ENCODE measurements at places on chromosomes 13 and 19. TPM values are rescaled to one million over a fixed set of nuclear protein-coding genes. Genes with fewer than 3 reads are reported as not detected.

Gene SLC6A16
- total RNA-seq, result 3.7 TPM

- H3K4me3 ChIP-seq, result no peak overlapping the region
- H3K4me1 ChIP-seq, result no peaks in the 10 kb centered on the region
- no peak overlapping the region for H3K27ac ChIP-seq
- DNase-seq, result no peak
- no peaks in the 10 kb centered on the region for H3K27me3 ChIP-seq
Measured at GRCh38 chr13:81722456-81722855, 1381.5 kb upstream of the SPRY2 start.

- H3K36me3 ChIP-seq, result no peaks in the 10 kb centered on the region
- no peaks in the 10 kb centered on the region for H3K27me3 ChIP-seq
- no peak overlapping the region for H3K4me3 ChIP-seq
- H3K4me1 ChIP-seq, result no peaks in the 10 kb centered on the region
Measured at GRCh38 chr13:77502104-77502720, 33.3 kb upstream of the SCEL start.

- H3K4me3 ChIP-seq, result no peak overlapping the region
- H3K27ac ChIP-seq, result no peak overlapping the region
- no peaks in the 10 kb centered on the region for H3K4me1 ChIP-seq
- H3K36me3 ChIP-seq, result peaks cover 6% of the 10 kb centered on the region
- no peaks in the 10 kb centered on the region for H3K27me3 ChIP-seq
Measured at GRCh38 chr13:110212529-110212928, 94.4 kb downstream of the COL4A1 start.

Data from kidney (tissue), 22 donors.